ENCODE measurements at places on chromosomes 5 and 9. TPM values are rescaled to one million over a fixed set of nuclear protein-coding genes. Genes with fewer than 3 reads are reported as not detected.

The NFIB gene
- 111 TPM for total RNA-seq

The DNAJC25 gene
- 12.7 TPM for total RNA-seq

The LCNL1 gene
- total RNA-seq, result 15.3 TPM

The KIF27 gene
- total RNA-seq, result 7.2 TPM

The RPS14 gene
- 3,861 TPM for total RNA-seq

The GAS1 gene
- total RNA-seq, result 25.0 TPM

The PRRT1B gene
- not detected for total RNA-seq

The CDC25C gene
- total RNA-seq, result 8.9 TPM

The TNC gene
- 8.3 TPM for total RNA-seq

The PCDHGA5 gene
- 1.7 TPM for total RNA-seq

The TXNDC8 gene
- not detected for total RNA-seq

The ACTBL2 gene
- not detected for total RNA-seq

The TAF11L12 gene
- not detected for total RNA-seq

The PRSS3 gene
- total RNA-seq, result 5.7 TPM

The CAMK4 gene
- 2.9 TPM for total RNA-seq

The CCDC192 gene
- total RNA-seq, result not detected

The STPG3 gene
- total RNA-seq, result not detected

The KLF4 gene
- total RNA-seq, result 16.8 TPM

The ZBED3 gene
- total RNA-seq, result 0.90 TPM

The APBA1 gene
- total RNA-seq, result 12.4 TPM

The CCDC152 gene
- 3.4 TPM for total RNA-seq

The IRX1 gene
- total RNA-seq, result 7.9 TPM

The PCBD2 gene
- 0.90 TPM for total RNA-seq

The ESM1 gene
- total RNA-seq, result 1.1 TPM

The SPATA31C1 gene
- not detected for total RNA-seq

The GGTA1 gene
- total RNA-seq, result 0.18 TPM

The FSD1L gene
- total RNA-seq, result 7.0 TPM

The THBS4 gene
- total RNA-seq, result 1.5 TPM

The BHMT2 gene
- 6.8 TPM for total RNA-seq

The LCN10 gene
- not detected for total RNA-seq

The STC2 gene
- 48.3 TPM for total RNA-seq

The TSC1 gene
- total RNA-seq, result 70.7 TPM

The PCDHGA10 gene
- total RNA-seq, result 22.2 TPM

The BTNL8 gene
- not detected for total RNA-seq

The FYB1 gene
- 0.54 TPM for total RNA-seq

The KCNV2 gene
- total RNA-seq, result not detected

The IL9 gene
- not detected for total RNA-seq

The MED27 gene
- 29.4 TPM for total RNA-seq

The PFN3 gene
- total RNA-seq, result not detected

The TSSK1B gene
- total RNA-seq, result 1.4 TPM

Measured in fibroblast of the aortic adventitia (primary cell).